ENCODE measurements at places on chromosomes 5 and 9.

DNA sequence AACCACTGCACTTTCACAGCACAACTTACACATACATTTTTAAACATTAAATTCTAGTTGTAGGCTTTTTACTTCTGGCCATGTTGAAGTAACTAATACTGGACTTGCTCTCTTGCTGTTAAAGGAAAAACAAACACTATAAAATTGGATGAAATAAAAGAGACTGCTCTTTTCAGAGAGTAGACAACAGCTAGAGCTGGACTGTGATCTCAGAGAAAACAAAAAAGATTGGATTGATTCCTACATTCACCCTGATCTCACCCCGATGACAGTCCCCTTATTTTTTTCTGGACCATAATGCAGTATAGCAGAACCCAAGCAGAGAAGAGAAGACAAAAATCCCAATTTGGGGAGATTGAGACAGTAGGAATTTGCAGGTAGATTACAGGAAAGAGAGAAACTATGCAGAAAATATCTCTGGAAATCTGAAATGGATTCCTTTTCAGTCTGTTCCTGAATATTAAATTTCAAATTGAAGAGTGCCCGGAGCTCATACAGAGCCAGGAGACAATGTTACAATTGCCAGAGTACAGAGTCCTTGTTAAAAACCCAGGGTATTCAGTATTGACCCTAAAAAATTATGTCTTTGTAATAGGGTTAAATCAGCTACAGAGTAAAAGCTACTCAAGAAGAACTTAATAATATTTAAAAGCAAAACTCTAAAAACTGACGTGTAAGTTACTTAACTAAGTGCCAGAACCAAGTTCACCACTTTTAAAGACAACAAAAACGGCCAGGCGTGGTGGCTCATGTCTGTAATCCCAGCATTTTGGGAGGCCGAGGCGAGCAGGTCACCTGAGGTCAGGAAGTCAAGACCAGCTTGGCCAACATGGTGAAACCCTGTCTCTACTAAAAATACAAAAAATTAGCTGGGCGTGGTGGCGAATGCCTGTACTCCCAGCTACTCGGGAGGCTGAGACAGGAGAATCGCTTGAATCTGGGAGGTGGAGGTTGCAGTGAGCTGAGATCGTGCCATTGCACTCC lies 208.6 kb downstream of the MPDZ start:
- no peak for DNase-seq

DNA sequence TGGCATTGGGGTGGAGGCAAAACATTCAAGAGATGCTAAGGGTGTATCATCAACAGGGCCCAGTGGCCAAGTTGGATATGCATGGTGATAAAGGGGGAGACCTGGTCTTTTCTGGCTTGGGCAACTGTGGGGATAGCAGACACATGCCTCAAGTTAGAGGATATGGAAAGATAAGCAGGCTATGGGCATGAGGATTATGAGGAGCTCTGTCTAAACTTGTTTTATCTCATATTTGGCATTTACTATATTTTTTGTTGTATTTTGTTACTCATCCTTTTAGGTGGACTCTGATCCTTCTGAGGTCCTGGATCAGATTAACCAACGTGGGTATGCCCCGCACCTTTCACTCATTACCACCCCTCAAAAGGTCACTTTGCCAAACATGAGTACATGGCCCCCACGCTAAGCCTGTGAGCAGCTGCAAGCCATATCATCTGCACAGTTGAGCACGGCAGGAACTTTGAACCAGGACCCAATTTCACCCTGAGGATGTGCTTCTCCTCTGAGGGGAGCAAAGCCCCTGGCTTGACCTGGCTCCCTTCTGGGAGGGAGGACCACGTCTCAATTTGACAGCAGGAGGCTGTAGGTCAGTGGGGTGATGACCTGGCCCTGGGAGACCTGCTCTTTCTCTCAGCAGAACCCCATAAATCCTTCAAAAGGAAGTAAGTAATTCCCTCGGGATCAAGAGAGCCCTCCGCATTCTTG lies 71.1 kb upstream of the CD180 start:
- DNase-seq = no peak

- no peak for DNase-seq
These were observed 250.1 kb downstream of the FAM170A start for GRCh38 chr5:119879446-119879845.

GRCh38 chr5:67475489-67475888 lies 278.9 kb upstream of the CD180 start:
- DNase-seq = no peak

GRCh38 chr5:13227513-13227912 lies 717.0 kb downstream of the DNAH5 start:
- no peak for DNase-seq

DNA sequence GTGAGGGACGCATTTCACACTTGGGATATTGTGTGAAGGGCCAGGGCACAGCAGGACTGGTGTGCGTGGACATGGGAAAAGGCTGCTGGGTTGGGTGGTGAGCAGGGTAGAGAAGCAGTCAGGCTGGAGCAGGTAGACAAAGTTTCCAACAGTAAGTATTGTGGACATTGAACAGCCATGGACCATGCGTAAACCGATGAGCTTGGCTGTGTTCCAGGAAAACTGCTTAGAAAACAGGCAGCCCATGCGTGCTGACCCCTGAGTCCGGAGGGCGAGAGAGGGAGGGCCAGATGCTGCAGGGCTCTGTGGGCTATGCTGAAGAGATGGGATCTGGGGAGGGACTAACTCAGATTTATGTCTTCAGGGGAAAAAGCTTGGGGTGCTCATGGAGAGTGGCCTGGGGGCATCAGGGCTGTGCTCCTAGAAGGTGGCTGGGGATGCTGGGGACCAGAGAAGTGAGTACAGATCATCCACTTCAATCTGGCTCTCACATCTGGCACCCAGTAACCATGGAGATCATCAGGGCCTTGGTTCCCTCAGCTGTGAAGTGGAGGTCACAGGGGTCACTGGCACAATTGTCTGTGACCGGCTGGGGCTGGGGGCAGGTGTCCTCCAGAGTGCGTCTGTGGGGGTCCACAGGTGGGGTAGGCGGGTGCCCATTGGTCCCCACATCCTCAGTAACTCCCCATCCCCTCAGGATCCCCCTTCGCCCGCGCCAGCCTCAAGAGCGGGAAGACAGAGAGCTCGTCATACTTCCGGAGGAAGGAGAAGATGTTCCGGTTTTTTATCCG lies 93.3 kb downstream of the CACNA1B start:
- DNase-seq = no peak

GRCh38 chr9:431701-432100 lies 217.0 kb downstream of the DOCK8 start:
- DNase-seq = no peak

DNA sequence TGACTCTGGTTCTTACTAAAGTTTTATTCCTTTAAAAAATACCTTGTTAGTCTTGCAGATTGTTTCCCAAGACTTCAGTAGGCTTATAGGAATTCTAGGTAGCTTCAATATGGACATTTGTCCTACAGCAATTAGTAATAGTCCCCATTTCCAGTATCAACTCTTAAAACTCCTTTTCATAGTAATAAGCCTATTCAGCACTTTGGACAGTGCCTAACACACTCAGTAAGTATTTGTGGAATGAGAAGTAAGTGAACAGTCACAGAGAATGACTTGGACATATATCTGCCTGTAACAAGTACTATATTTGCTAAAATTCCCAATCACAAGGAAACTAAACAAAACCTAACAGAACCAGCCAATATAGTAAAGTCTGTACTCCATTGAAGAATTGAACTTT lies 1291.8 kb upstream of the DMAC1 start:
- DNase-seq = no peak

DNA sequence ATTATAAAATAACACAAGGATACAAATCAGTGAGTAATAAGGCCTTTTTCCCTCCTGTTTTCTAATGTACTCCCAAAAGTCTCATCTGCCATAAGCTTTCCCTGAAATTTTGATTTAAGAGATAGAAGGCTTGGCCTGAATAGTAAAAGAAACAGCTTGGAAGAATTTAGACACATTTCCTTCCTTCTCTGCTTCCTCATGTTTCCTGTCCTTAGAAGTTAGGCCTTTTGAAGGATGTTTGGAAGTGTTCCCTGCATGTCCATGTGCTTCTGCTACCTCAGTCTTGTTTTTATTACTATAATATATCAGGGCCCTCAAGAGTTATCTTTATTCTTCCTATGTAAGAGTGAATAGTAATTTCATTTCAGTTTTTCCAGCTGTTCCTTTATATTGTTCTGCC lies 242.7 kb downstream of the DEPDC1B start:
- no peak for DNase-seq

DNA sequence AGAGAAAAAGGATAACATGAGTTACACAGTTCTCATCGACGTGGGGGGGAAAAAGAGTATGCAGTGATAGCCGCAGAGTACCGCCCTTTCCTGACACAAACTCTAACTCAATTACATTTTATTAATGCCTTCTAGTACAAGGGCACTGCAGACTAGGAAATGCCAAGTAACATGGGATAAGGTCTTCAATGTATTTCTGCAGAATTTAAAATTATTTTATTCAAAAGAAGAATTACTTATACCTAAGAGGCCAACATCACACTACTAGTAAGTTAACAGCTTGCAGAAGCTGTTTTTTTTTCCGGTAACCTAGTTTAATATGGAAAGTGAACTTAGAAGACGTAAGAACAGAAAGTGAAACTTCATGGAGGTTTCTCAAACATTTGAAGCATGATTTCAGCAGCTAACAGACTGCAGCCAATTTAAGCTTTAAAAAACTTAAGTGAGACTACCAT lies 3.9 kb downstream of the SETX start:
- no peak for DNase-seq

DNA sequence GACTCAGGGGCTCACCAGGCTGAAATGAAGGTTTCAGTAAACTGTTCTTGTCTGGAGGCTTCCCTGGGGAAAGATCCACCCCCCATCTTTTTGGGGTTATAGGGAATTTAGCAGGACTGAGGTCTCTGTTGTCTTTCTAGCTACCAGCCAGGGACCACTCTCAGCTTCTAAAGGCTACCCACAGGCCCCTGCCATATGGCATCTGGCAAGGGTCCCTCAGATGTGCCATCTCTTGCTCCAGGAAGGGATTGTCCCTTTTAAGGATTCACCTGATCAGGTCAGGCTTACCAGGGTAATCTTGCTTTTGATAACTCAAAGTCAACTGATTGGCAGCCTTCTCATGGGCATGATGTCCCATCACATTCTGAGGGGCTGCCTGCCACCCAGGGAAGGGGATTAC lies 65.0 kb downstream of the NSUN2 start:
- no peak for DNase-seq

DNA sequence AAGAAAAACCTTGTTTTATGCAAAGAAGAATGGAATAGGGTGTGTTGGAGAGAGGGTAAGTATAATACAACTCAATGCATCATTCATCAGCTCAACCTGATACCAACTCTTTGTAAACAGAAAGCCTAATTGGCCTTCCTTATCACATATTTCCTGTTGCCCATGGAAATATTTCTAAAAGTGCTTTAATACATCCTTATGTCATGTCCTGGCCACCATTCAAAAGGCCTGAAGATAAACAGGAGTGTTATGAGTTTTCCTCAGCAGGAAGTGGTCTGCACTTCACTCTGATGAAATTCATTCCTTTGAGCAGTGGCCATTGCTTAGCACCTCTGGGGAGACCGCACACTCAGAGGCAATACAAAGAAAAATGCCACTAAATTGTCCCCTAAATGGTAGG lies 511.2 kb downstream of the SEMA5A start:
- DNase-seq = no peak

GRCh38 chr5:72434056-72434780 lies 73.0 kb downstream of the ZNF366 start:
- no peak for DNase-seq
